CD4-positive, alpha-beta memory T cell (primary cell): ENCODE measurements at places on chromosomes 2 and 18.

DNA sequence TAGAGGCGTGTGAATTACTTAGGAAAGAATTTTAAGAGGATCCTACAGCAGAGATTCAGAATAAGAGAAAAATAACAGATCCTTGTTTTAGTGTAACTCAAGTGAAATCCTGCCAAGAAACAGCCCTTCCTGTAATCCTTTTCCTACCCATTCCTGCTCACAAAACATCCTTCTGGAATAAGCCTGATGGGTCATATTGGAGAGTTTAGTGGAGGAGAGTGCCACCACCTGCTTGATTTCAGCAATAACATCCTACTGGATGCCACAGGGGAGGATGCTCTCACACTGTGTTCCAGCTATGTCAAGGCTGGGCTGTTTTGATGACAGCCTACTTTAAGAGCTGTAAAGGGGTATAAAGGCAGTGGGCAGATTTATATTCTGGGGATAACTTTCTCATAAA lies 54.8 kb upstream of the CCDC178 start:
- DNase-seq = no peak

GRCh38 chr2:238239863-238240756 lies at the start of gene HES6:
TSS of gene HES6 (minus strand) at chr2:238240038. CDS start at chr2:238239905, 133 bp downstream.
- DNase-seq = peak; percentile 77

DNA sequence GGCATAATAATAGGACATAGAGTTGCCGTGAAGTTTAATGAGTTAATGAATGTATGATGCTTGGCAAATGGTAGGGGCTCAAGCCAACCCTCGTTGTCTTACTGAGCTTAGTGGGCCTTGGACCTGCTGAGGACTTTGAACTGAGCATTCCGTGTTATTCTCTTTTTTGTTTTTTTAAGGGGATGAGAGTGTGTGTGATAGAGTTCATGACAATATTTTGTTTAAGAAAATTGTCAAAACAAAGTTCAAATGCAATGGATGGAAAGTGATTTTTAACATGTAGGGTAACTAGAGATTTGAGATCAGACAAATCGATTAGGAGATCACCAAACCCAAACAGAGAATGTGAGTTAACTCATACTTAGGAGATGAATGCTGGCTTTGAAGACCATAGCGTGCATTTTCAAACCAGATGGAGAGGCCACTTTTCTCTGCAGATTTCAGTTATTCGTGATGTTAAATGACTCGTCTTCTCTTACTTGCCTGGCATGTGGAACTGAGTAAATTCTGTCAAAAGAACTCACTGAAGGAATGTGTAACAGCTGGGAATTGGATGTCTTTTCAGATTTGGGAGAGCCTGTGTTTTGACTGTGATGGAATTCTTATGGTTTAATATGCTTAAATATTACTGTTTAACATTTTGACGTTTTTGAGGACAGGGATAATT lies 88.7 kb downstream of the NEDD4L start:
- no peak for DNase-seq

GRCh38 chr2:120238728-120239487 lies 13.7 kb upstream of the RALB start:
- DNase-seq = no peak

- no peak for DNase-seq
Measured at GRCh38 chr2:216047397-216047796, 34.0 kb upstream of the MREG start.

DNA sequence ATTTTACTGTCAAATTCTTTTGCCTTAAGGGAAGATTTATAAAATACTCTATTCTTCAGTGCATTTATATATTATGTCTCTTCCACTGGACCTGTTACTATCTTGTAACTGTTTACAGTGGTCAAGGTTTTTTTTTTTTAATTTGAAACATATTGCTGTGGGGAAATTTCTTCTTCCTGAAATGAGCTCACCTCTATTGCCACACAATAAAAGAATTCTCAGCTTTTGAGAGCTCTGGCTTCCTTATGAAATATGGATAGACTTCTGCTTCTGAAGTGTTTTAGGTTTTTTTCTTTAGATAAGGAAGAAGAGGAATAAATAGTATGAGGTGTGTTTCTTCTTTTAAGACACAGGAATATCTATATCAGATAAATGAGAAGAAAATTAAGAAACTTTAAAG lies 7.7 kb downstream of the VRK2 start:
- no peak for DNase-seq

DNA sequence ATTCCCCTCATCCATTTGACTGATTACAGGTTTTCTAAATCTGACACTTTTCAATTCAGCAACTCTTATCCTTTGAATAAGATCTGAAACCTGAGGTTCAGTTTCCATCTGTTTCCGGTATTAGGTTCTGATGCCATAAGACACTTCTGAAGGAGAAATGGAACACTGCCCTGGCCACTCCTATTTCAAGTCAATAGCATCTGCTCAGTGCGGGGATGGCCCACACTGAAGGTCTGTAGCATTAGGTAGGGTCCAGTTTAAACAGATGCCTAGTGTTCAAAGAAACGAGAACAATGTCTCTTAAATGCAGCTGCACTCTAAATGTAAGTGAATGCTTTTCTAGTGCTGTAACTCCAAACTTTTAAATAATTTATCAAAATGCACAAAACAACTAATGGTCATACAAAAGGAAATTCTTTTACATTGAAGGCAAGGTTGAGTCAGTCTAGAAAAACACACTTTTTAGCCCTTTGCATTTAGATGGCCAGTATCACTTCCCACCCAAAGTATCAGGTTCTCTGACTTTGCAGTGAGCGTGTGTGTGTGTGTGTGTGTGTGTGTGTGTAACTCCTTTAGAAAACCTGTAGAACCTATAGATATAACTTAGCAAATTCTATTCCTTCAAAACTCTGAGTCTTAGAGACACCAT lies 78.2 kb downstream of the STK39 start:
- no peak for DNase-seq

DNA sequence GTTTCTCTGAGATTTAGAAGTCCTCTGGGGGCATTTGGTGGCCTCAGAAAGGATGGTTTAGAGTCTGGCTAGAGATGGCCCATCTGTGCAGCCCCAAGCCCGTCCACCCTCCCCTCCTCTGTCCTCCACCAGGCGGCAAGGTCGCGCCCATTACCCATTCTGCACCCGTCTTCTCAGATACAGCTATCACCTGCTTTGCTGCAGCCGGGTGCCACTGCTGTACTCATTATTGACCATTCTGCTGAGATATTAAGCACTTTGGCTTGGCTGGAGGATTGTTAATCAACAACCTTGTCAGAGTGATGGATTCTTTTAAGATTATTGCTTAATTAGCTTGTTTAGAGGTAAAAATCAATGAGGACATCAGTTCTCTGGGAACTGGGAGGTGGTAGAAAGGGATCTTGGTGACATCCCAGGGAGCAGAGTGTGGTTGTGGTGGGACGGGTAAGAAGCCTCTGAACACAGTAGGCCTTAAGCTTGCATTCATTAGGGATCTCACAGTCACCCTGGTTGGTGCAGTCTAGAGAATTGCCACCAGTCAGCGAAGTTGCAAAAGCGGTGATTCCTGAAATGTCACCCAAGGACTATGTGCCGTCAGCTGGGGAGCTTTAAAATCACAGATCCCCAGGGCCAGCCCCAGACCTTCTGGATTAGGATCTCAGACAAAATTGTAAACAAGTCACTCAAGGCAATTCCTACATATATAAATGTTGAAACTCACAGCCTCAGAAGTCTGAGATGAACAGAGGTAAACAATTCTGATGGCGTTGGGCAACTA lies 90.9 kb downstream of the CAPN13 start:
- DNase-seq = no peak

DNA sequence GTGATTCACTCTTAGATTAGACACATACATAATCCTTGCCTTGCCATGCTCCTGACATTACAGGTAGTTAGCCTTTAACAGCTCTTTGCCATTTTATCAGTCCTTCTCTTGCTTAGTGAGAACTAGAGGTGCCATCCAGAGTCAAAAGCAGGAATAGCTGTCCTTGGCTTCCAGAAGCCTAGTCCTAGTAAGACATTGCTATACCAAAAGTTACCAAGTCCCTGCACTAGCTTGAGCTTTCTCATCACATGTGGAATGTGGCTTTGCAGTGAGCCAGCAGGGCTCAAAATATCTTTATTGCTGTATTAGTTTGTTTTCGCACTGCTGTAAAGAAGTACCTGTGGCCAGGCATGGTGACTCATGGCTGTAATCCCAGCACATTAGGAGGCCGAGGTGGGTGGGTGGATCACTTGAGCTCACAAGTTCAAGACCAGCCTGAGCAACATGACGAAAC lies 104.7 kb upstream of the NOSTRIN start:
- no peak for DNase-seq

GRCh38 chr18:46222710-46223360 lies 118.7 kb downstream of the HAUS1 start:
- peak; percentile 22 for DNase-seq

DNA sequence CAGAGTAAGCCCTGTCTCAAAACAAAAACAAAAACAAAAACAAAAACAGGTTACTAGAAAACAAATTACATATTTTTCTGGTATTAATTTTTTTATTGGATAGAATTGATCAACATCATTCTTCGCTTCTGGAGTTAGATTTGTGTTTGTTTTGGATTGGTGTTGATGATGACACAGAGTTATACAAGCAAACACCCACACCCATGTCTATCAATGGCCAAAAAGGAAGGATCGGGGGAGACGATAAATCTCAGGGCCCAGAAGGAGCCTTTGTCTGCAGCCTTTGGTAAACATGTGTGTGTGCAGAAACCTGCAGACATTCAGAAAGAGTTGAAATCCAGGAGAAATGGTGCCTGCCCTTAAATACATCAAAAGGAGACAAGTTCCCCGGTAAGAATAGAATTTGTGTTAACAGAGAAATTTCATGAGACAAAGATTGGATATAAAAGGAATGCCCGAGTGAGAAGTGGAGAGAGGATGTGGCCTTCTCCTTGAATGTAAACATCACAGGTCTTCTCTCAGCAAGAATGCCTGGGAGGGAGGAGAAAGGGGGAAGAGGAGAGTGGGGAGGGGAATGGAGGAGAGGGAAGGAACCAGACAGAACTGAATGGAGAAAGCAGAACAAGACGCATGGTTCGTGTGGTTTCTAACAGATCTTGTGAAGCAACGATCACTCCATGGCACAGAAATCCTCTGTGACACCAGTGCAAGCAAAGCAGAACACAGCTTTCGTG lies 40.4 kb upstream of the TMEM178A start:
- DNase-seq = no peak

GRCh38 chr18:35284841-35285240 lies 5.2 kb downstream of the ZSCAN30 start:
- DNase-seq = no peak

- no peak for DNase-seq
Measured at GRCh38 chr18:79615586-79615985, 64.0 kb upstream of the CTDP1 start.

DNA sequence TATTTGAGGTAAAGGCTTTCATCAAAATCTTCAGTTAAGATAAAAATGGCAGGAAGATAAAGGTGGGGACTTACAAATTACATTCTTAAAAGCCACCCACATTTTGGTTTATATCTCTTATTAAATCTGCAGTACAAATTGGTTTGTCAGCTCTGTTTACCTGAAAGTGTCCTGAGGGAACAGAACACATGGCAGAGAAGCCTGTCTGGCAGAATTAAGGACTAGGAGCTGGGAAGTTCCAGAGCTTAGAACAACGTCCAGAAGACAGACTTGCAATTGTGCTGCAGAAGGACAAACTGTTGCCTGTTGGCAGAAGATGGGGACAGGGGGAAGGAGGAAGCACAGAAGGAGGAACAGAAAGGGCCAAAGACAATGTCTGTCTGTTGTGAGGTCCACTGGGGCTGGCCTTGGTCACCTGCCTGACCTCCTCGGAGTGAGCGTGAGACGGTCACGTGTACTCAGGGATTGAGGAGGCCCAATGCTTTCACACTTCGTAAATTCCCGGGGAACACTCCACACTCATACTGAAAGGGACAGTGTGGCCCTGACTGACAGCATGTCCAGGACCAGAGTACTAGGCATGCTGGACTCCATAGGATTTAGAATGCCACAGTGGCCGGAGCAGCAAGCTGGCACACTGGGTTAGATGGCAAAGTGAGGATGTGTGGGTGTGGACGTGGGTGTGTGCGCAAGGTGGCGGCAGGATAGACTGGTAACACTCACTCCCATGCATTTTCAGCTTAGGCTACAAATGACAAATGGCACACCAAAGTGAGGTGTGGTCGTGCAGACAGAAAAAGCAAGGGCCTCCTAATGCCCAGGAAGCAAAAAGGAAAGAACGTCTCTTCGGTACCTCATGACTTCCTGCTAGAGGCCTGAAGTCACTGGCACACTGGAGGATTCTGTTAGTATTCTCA lies 210.9 kb upstream of the REV1 start:
- DNase-seq = no peak

- no peak for DNase-seq
Measured at GRCh38 chr2:34627003-34627402, 1027.9 kb upstream of the FAM98A start.

DNA sequence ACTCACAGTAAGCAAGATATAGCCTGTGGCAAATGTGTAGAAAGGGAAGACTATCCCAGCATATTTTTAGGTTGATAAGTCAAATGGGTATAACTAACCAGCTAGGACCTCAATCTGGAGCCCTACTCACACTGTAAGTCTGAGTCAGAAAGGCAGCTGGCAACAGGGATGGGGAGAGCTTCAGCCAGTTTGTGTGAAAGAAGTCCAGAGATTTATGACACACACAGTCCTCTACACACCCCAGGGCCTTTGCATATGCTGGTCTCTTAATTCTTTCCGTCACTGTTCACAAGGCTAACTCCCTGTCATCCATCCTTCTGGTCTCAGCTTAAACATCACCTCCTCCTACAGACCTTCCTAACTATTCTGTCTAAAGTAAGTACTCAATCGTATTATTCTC lies 5.9 kb upstream of the TCF4 start:
- no peak for DNase-seq

DNA sequence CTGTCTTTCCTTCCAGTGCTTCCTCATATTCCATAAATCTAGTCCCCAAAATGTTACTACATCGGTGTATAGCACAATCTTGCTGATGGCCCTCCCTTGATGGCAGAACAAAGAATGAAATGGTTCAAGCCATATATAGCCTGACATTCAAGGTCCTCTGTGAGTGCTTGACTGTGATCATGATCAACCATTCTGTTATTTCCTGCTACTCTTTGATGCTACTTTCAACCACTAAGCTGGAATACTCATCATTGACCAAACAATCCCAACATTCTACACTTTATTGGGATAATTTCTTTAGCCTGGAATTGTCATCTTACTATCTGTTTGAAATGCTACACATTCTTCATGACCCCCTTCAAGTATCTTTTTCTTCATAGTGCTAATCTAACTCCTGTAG lies 633.9 kb downstream of the PLCL1 start:
- DNase-seq = no peak

GRCh38 chr2:102241616-102242305 lies 54.9 kb downstream of the IL1RL2 start:
- no peak for DNase-seq

DNA sequence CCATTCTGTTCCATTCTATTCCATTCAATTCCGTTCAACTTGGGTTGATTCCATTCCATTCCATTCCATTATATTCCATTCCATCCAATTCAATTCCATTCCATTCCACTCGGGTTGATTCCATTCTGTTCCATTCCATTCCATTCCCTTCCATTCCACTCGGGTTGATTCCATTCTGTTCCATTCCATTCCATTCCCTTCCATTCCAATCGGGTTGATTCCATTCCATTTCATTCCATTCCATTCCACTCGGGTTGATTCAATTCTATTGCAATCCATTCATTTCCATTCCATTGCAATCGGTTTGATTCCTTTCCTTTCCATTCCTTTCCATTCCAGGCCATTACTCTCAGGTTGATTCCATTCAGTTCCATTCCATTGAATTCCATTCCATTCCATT lies 1138.4 kb downstream of the RPIA start:
- DNase-seq = no peak
